Jurkat, Clone E6-1 (cell line): ENCODE measurements at places on chromosomes 4 and X.

- no peak for DNase-seq
Measured at GRCh38 chr4:19375931-19376330, 875.8 kb upstream of the SLIT2 start.

DNA sequence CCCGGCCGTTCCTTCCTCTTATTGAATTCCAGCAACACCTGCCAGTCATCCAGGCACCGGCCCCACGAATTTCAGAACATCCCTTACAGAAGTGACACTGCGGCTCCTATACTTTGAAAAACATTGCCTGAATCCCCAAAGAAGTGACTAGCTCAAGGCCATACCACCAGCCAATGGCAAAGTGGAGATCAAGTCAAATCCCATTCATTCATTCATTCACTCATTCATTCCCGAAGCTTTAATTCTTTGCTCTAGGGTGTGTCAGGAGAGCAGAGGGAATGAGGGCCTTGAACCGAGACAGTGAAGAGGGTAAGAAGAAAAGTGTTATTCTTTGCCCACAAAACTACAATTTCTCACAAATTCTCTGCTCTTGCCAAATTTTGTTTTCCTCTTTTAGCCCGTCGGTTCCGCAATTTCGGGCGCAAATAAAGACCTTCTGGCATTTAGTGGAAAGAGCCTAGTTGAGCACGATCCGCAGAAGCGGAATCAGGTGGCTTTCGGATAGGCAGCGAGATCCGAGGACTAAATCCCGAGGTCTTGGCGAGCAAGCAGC, 824 bp upstream of the HMGB3 start:
- DNase-seq, result no peak

GRCh38 chrX:130606425-130606824, 204.6 kb downstream of the RBMX2 start:
- no peak for DNase-seq

DNA sequence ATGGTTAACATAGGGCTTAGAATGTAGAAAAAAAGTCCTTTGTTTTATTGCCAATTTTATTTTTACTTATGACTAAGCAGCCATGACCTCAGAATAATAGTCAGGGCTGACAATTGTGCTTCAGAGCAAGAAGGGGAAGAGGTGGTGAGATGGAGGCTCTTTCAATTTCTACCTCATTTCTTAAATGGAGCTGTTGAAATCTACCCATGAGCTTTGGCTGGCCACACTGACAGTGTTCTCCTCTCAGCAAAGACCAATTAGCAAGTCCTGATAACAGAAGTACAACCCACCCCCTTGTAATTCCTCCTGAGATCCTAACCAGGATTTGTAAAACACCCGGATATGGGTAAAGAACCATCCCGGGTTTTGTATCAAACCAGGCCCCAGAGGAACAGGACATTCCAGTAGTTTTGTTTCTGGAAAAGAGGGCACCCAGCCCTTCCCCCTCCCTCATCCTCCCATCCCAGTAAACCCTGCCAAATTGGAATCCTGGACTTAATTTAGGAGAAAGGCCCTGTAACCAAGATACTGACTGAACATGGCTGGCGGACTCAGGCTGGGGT, at the start of gene HEPH:
Gene HEPH, plus strand, starts transcription at position 399 of the 563 bp plus-strand sequence. CDS start 6,324 bp downstream, outside the sequence.
- DNase-seq, result no peak

GRCh38 chr4:99724067-99724466, 66.4 kb upstream of the C4orf54 start:
- no peak for DNase-seq

DNA sequence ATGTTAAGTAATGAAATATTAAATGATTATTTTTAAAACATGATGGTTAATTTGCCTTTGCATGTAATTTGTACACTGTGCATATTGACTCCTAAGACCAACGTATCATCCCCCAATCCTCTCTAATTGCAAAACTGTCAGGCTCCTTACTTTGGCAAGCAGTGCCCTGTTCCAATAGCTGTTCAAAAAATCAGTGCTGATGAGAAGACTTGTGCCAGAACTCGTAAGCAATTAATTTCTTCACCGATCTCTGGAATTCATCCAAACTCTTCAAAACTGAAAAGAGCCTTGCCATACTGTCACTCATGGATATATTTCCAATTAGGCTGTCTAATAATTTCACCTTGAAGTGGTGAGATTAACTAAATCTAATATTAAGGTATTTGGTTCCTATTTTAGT, 493.9 kb upstream of the NDST4 start:
- DNase-seq, result no peak

DNA sequence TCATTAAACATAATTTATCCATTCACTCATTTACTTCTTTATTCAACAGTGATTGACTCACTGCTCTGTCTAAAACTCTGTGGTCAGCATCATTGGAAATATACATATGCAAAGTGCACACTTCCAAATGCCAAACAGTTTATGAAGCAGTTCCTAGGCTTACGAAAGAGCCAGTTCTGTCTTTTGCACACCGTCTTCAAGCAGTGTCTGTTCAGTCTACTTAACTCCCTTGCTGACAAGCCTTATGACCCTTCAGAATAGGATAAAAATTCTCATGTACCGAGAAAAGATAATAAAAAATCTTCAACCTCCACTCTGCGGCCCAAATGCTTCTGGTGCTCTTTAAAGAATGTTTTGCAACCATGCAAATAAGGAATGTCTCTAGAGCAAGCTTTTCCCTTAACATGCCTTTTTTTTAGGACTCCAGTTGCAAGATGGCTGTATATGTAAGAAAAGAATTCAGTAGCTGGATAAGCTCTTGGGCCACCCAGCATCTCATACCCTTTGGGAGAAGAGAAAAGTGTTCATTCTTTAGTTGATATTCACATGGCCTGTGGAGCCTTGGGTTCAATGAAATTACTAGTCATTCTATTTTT, 1037.0 kb upstream of the SLIT2 start:
- no peak for DNase-seq

DNA sequence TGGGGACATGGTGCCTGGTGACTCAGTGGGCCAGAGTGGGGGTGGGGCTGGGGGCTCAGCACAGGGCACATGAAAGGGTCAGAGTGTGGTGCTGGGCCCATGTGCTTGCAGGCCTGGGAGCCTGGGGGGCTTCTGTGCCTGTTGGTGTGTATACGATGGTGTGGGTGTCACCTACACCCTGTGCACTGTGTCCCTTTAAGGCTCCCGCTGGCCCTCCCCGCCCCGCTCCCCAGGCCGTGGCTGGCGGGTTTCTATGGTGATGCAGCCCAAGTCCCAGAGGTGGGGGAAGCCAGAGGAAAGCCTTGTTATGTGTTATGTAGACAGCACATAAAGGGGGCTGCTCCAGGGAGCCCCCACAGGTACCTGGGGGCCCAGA, 5.5 kb downstream of the L1CAM start:
- no peak for DNase-seq

GRCh38 chr4:189815404-189816192, 125.1 kb upstream of the FRG1 start:
- no peak for DNase-seq

DNA sequence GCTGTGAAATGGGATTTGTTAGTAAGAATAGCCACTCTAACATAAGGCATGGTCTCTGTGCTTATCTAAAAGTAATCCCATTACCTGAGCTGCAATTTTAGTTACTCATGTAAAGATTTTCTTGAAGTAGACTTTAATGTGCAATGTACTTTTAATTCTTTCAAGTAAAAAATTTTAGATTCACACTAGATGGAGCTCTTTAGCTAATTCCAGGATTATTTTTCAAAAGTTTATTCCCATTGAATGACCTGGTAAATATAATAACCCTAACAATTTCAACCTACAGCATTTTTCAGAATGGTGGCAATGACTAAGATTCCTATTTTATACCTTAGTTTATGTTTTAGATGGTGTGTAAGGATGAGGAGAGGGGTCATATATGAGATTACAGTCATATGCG, 18.1 kb downstream of the USP38 start:
- DNase-seq, result no peak

- DNase-seq, result no peak
Measured at GRCh38 chr4:7431696-7432530, 2.8 kb downstream of the PSAPL1 start.

DNA sequence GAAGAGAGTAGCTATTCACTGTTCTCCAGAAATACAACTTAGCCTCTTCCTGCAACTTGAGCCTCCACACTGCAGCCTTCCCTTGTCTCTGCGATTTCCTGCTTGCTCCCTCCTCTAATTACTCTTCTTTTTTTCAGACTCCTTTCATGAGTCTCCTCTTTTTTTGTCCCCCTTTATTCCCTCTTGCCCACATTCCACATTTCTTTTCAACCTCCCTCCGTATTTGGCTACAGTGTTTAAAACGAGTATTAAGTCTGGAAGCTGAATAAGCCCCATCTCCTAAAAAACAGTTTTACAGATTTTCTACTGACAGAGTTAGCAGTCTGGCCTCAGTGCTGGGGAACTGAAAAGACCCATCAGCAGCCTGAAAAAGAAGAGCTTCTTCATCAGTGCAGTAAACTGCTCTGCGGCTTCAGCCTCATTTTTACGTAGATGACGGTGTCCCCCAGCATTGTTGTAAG, 141.5 kb downstream of the TENM3 start:
- DNase-seq, result no peak

DNA sequence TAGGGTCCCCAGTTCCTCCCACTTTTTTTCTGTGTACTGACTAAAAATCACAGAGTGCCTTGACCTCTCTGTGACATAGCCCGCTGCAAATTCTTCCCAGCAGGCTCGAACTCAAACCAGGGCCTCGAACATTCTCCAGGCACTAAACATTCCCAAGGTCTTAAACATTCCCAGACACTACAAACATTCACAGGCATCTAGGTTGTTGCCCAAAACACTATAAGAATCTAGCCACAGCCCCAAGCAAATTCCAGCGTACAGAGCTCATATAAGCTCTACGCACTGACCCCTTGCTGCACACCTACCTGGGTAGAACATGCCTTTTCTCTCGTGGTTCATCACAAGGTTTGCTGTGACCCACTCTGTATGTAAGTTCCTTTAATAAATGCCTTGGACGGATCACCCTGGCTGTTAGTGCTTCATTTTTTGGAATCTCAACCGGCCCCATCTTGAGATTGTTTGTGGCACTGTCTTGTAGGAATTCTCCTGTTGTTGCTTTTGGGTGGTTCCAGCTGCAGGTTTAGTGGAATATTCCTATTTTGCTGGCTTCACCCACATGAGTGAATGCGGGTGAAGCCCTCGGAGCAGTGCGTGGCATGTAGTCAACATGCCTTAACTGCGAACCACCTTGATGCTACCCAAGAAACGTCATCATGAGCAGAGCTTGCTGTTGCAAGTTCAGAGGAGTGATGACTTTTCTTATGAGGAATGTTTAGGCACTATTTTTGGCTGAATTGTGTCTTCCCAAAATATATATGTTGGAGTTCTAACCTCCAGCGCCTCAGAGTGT, 230.0 kb downstream of the HS3ST1 start:
- DNase-seq, result no peak

DNA sequence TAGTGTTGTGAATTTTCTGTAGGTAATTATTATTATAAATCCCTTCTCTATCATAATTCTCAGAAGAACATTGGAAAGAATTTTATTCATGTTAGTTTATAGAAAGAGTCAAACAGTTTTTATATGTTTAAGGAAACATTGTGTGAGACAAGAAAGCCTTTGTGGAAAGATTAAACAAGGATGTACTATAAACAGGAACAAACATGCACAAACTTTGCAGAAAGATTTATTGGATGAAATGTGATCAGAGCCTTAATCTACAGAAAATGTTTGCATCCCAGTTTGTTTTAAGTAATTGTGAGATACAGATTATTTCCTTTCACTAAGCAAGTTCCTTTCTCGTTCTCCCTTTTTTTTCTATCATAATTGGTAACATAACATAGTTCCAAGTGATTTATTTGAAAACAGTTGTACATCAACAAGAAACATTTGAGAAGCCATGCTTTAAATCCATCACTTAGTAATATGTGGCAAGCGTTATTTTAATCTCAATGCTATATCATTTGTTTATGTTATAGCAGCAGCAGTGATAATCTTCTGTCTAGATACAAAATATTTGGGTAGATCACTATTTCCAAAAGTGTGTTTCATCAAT, 129.4 kb downstream of the SLC4A4 start:
- no peak for DNase-seq

- no peak for DNase-seq
Measured at GRCh38 chr4:128980816-128981326, 112.5 kb downstream of the SCLT1 start.

DNA sequence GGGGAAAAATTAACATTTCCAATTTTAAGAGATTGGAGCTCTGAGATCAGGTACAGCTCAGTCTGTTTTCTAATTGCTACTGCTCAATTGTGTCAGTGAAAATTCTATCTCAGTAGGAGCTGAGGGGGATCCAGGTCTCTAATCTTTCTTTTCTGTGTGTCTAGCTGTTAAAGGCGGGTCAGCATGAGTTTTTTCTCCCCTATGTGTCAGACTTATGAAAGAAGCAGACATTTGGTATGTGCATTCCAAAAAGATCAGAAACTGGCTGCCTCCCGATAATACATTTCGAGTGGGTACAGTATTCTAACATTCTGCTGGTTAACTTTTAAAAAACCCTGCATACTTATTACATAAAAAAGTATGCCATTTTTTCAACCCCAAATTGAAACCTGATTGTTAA, 72.4 kb downstream of the PCDH7 start:
- DNase-seq, result no peak

DNA sequence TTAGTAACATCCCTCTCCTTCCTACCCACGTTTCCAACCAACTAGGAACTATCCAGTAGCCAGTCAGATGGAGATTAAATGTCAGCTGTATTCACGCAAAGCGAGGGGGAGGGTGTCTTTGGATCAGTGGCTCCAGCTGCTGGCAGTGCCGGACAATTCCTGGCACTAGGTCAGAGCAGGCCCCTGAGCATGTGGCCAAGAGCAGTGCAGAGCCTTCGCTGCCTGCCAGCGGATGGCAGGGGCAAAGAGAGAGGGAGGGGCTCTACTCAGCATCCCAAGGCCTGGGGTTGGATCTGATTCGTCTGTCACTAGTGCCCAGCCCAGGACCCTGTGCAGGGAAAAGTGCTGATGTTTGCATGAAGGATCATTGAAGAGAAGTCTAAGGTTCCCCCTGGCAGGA, 28.7 kb upstream of the JAKMIP1 start:
- no peak for DNase-seq

- DNase-seq, result no peak
Measured at GRCh38 chrX:15373976-15374375, 10.2 kb downstream of the VEGFD start.

DNA sequence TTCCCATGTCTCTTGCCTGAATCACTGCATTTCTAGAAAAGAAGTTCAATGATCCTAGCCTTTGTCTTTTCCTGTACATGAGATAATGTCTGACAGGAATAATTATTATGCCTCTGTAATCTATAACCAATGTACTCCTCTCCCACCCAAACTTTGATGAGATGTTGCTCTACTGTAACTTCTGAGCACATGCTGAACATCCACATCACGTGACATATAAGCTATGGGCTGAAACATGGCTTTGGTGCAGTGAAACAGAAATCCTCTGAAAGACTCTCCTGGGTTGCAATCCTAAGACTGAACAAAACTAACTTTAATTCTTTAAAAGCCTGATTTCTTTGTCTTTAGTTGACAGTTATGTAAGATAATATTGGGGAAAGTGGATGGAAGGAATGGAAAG, 1.5 kb upstream of the ADAD1 start:
- no peak for DNase-seq

DNA sequence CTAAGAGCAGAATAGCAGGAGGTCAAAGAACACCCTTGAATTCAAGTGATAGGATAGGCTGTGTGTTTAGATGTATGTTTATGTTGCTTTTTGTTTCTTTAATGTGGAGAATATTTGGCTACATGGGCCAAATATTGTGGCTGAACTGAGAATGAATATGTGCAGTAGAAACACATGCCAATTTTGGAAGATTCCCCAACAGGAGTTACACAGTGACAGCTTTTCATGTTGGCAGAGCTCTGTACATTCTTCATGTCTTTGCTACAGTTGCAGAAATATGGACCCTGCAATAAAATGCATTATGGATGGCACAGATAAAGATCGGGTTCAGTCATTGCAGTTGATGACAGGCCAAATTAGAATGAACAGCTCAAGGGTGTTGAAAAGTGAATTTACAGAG, 82.8 kb upstream of the SLC4A4 start:
- no peak for DNase-seq
